ENCODE measurements at places on chromosomes 2 and 18.

DNA sequence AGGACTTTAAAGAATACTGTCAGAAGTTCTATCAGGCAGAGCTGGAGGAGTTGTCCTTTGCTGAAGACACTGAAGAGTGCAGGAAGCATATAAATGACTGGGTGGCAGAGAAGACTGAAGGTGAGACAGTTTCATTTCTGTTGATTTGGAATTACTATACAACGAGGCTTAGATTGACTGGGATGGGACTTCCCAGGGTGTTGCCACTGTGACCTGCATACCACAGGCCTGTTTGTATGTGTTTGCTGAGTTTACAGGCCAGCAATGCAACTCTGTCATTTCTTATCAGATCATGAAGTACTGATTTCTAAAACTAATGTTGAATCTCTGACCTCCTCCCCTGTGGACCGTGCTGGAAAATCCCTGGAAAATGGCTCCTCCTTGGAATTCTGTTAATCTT, 11.8 kb downstream of the SERPINB8 start:
- no peak for DNase-seq

- DNase-seq, result no peak
Measured at GRCh38 chr2:27265536-27265870, 2.7 kb upstream of the SLC30A3 start.

- no peak for DNase-seq
Measured at GRCh38 chr2:216803791-216804190, 56.1 kb downstream of the TNP1 start.

DNA sequence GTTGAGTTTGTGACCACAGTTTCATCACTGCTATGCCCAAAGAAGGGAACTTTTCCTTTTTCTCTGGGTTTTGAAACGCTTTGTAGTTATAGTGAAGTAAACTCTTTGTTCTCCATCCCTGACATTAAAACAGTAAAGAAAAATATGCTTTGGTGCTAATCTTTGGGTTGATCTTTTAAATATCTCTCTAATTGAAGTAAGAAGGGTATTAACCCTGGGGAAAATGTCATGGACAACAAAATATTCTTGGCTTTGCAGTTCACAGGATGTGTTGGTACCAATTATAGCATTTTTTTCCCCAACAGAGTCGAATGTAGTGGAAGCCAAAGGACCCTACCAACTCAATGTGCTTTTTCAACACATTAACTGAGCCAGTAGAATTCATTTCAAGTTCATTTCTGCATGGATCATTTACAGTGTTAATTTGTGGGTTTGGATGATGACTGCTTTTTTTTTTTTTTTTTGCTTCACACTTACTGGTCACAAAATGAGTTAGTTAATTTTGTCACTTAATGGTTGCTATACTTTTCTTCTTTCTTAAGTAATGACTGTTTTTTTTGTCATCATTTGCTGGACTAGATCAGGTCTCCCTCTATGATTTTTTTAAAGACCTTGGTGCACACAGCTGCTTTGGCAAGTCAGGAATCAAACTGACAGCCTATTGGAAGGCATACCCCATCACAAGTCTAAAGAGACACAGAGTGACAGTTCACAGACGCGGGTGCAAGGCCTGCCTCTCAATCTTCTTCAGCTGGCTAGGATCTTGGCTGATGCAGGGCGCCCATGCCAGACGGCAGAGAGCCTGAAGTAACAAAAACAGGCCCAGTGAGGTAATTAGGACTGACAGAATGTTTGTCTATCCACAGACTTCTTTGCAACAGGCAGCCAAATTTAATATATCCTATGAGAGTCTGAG, 98.8 kb upstream of the MMADHC start:
- no peak for DNase-seq

- DNase-seq, result no peak
Measured at GRCh38 chr18:36083729-36084128, 16.4 kb upstream of the RPRD1A start.

DNA sequence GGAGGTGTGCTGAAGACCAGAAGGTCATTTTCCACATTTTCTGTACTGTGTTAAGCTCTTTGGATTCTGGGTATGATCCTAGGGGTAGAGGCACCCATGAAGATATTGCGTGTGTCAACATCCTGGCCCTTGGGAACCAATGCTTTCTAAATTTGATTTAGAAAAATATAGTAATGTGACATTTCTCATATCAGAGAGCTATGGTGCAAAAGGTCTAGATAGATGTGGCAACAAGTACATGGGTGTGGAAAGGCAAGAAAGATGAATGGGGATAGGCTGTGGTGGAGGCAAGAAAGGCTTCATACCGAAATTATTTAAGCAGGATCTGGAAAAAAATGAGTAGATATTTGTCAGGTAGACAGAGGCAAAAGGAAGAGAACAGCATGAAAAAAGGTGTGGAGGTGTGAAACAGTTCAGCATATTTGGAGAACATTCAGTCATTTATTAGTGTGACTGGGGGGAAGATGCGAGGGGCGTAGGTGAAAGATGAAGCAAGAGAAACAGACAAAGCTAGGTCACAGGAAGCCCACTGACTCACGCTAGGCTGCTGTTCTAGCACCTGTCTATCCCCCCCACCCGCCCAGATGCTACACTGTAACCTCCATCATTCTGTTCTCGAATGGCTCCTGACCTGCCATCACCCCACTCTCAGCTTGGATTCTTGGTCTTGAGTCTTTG, 11.7 kb downstream of the DOK1 start:
- DNase-seq, result no peak

DNA sequence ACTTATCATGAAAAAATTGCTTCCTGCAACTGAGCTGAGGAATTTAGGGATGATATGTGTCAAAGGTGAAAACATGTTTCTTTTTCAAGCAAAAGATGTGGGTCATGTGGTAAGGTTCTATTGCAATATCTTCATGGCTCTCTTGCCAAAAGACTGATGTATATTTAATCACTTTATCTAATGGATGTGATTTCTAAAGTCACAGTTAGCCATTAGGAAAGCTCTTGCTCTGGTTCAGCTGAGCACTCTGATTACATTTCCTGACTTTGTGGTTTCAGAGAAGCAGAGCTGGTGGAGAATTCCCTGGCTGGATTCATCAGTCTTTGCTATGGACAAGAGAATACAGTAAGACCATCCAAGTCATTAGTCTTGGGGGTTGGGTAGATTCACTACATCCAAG, 24.4 kb downstream of the SCN9A start:
- no peak for DNase-seq

DNA sequence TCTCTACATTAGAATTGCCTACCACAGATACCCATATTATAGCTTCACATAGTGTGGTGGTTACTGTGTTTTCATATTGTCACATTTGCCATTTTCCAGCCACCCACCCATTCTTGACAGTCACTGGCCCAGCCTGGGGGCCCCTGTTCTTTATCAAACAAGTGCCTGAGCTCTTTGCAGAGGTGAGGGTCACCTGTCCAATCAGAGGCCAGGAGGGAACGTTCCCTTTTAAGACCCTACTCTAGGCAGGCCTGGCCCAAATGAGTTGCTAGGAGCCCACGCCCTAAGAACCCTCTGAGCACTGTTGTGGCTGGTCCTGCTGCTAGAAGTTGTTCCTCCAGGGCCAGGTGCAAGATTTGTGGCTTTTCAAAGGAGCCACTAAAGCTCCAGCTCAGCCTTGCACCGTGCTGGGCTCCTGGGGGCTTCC, 5.2 kb downstream of the IL37 start:
- DNase-seq, result no peak

- DNase-seq, result no peak
Measured at GRCh38 chr2:232802091-232802490, 25.7 kb upstream of the KCNJ13 start.

DNA sequence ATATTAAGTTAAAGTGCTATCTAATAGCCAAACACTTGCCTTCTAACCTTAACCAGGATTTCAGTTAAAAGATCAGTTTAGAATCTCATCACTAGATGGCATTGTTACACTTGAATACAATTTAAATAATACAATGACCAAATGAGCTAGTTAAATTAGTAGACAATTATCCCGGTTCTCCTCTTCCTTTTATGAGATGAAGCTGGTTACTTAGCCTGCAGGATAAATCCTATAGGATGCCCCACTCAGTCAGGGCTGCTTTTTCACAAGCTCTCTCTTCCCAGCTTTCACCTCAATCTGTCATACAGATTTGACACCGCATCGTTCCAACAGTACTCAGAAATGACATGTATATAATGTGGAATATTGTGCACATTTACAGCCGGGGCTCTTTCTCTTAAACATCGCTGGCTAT, 678.8 kb downstream of the KCNJ3 start:
- DNase-seq, result no peak

GRCh38 chr2:128510701-128511397, 192.2 kb upstream of the HS6ST1 start:
- DNase-seq, result no peak

- no peak for DNase-seq
Measured at GRCh38 chr2:161990741-161991140, 83.3 kb downstream of the DPP4 start.

DNA sequence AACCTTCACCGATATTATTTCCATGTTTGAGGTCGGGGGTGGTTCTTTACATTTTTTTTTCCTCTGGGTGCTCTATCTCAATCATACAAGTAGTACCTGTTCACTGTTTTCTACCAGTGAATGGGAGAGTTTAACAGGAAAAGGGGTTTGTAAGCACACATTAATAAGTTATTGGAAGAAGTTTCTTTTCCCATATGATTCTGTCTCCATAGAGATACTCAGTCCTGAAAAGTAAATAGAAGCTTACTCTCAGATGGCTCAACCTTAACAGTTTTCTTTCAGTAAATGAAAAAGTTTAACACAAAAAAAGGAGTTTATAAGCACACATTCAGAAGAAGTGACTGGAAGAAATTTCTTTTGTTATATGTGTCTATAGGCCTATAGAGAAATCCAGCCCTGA, 995.6 kb upstream of the SLC39A10 start:
- DNase-seq, result no peak

DNA sequence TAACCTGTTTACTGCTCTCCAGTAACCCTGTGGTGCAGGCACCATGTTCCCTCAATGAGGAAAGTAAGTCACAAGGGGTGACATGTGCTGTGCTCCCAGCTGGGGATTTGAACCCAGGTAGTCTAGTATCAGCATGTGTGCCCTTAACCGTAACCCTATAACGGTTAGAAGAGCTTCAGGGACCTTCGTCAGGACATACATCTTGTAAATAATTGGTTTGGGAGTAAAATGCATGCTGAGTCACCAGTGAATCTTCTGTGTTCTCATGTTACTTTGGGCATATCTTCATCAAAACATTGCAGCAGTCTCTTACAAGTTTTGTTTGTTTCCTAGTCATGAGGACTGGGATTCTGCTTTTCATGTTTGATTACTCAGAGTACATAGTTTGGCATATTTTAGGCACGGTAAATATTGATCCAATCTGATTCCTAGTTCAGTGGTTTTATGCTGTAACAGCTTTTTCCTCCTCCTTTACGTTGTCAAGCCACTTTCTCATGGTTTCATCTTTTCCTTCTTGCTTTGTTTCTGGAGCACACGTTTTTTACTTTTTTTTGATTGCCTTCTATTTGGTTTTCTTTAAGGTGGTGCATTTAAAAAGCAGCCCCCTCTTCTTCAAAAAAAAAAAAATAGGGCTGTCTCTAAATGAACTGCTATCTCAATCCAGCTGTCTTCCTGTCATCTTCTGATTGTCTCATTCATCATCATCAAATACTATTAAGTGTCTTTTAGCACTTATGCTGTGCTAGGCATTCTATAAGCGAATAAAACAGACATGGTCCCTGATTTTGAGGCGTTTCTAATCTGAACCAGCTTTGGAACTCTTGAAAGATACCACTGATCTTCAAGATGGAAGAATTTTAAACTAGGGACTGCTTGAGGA, 50.4 kb downstream of the CLIP4 start:
- no peak for DNase-seq

GRCh38 chr2:139585101-139585500, 804.9 kb upstream of the NXPH2 start:
- DNase-seq, result no peak

GRCh38 chr18:34467058-34467457, 242.3 kb upstream of the NOL4 start:
- DNase-seq, result no peak

DNA sequence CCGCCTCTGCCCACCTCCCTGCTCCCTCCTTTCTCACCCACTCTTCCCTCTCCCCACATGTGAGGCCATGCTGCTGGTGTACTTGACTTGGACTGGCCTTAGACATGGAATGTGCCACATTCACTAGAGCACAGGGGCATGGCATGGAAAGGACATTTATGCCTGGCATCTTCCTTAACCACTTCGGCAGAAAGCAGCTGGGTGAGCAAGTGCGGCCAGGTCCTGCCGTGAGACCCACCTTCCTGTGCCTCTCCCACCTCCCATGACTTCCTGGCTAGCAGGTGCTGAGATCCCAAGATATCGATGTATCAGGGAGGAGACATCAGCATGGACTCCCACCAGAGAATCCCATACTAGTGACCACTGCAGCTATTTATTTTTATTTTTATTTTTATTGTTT, 13.0 kb downstream of the GPR55 start:
- no peak for DNase-seq

DNA sequence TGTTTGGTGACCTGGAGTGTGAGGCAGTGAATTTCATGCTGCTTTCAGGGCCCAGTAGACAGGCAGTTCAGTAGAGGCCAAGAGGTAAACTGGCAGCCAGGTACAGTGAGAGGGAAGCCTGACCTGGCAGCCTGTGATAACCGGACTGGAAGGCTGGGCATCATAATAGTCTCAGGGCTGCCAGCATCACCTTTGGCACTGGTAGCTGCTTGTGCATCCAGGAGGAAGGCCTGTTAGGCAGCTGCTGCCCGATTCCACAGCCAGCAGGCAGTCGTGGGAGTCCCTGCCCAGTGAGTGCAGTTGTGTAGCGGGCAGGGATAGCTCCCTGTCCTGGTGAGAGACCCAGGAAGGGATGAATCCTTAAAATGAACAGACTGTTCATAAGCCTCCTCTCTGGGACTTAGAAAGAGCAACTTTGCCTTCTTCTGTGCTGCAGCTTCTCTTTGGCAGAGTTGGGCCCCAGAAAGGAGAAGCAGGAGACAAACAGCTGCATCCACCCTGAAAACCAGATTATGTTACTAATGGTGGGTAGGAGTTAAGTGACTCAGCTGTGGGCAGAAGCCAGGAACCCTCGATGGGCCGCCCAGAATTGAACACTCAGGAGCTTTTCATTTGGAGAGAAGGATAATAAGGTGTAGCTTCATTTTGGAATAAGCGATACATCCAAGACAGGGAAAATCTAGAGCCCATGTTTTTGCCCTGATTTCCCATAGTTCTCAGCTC, 8.1 kb upstream of the GPBAR1 start:
- no peak for DNase-seq

GRCh38 chr2:57881998-57882888, 164.4 kb upstream of the VRK2 start:
- DNase-seq, result no peak

GRCh38 chr2:121694398-121695170, 42.1 kb downstream of the NIFK start:
- no peak for DNase-seq

DNA sequence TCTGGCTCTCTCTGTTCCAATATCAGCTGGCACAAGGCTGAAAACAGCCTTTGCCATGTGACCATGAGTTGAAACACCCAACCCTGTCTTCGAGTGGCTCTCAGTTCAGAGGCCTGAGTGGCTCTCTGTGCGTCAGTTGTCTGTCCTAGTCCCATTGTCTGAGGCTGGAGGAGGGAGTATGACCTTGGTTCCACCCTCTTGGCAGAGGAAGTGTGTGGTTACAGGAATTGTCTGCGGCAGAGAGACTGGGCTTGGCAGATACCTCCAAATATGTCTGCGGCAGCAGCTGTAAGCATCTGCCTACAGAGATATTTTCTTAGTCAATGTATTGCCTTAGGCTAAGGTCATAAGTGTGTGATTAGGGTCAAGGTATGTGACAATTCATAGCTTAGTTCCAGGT, 32.6 kb downstream of the CNGA3 start:
- DNase-seq, result no peak
